NCI-H345 (cell line): ENCODE measurements at places on chromosomes 2 and 18.

DNA sequence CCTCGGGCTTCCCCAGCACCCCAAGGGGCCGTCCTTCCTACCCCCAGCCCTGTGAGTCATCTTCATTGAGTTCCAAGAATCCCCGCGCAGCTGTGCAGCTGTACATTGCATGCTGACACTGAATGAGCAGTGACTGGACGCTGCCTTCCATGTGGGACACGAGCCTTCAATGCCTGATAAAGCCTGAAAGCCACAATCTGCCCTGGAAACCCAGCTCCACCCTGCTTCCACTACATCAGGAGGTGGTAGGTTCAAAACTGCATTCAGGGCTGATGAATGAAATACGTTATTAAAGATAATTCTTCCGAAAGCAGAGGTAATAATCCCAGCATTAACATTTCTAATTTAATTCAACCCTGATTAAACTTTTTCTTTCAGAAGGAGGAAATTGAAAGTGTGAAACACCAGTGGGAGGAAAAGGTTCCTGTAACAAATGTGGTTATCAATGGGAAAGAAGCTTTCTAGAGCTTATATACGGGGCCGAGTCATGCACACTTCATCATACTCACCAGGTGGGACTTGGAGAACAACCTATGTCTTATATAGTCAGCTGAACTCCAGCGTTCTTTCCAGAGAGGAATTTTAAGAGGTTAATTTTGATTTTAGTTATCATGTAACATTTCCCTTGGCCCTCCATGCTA lies 360.1 kb downstream of the LPIN1 start:
- DNase-seq, result no peak

GRCh38 chr18:46281185-46282176 lies 177.3 kb downstream of the HAUS1 start:
- peak; percentile 69 for DNase-seq

GRCh38 chr2:207854484-207855440 lies 85.1 kb upstream of the FZD5 start:
- DNase-seq, result no peak

- DNase-seq, result no peak
These were observed 573 bp downstream of the WDR7 start for GRCh38 chr18:56651771-56652092.

GRCh38 chr2:143762176-143762928 lies 633.1 kb downstream of the ARHGAP15 start:
- no peak for DNase-seq

DNA sequence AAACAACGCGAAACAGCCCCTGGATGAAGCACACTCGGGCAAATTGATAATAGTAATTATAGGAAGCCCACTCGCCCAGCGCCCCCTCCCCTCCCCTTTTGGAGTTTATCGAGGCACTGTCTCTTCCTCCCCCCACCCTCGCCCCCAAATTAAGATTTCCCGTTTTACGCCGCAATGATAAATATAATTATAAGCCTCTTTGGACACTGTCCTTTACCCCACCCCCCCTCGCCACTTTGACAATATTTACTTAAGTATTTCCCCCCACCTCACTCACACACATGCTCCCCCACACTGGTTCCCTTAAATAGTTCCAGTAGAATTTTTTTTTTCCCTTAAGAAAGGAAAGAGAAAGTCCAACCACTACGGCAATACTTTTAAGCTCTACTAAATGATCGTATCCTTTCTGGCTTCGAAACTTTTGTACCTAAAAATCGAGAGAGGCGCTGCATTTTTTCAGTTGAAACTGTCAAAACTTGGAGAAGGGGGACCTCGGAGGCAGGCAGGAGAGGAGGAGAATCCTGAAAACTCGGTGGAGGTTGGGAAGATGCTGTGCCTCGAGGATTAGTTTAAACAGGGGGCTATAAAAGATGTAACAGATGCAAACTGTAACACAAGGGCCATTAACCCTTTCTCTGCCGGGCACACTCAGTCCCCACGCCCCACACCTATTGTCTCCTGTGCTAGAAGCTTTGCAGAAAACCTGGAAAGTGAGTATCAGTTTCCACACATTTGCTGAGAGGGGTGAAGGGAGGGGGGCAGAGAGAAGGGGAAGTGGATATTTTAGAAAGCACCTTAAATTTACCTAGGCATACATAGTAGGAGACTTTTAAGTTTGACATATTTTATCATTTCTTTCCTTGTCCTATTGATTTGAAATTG lies 1.8 kb downstream of the ZEB2 start:
- DNase-seq, result no peak

DNA sequence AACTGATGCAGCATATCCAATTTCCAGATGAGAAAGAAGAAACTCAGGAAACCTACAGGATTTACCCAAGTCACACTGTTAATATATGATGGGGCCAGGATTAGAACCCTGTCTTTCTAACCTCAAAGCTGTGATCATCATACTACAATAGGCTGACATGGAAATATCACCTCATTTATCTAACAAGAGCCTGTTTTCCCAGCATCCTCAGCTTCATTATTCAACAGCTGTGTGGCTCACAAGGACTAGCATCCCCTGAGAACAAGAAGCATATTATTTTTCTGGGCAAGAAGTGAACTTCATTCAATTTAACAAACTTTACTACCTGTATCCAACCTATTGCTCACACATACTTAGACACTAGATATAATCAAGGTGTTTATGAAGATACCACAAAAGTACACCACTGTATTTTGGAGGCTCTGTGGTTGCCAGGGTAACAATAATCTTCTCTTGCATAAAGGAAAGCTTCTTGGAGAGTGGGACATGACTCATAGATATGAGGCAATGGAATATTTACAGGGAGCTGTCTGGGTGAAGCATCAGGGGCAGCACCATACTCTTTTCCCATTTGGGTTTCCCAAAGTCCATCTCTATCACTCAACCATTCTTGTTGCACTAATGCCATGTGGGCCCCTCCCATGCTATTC lies 218.2 kb downstream of the RAD51AP2 start:
- no peak for DNase-seq

DNA sequence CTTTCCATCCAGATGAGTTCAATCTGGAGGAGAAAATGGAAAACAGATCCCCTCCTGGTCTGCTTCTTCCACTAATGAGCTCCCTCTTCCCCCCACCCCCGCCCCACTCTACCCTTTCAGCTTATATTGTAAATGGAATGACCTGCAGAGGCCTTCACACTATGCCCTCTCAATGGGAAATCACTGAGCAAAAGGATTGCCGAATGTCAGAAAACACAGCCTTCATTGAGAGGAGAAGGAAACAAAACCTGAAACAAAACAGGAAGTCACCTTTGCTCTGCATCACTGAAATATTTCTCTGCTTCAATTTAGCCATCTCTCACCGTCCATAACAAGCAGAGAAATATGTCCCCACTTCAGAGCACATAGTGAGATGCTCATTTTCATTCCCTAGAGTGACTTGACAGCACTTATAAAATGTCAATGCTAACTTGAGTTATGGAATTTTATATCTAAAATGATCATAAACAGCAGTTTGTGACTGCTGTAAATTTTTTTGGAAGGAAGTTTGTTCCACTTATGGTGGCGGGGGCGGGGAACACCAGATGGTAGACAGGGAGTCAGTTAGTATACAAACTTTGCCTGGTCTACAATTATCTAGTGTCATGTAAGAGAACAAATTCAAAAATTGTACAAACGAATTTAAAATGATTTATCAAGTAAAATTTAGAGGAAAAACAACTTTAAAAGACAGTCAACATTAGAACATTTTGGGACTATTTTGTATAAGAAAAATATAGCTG lies 1.8 kb upstream of the FRZB start:
- no peak for DNase-seq

DNA sequence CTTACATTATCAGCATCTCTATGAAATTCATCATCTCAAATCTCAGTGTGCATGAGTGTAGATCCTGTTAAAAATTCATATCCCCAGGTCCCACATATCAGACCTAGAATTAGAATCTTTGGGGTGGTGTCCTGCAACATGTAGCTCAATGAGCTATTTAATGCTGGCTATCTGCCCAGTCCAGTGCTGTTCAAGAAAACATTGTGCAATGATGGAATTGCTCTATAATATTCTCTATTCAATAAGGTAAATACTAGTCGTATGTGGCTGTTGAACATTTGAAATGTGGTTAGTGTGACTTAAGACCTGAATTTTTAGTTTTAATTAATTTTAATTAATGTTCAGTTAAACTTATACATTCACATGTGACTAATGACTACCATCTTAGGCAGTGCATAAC lies 127.4 kb downstream of the NOL4 start:
- no peak for DNase-seq

- no peak for DNase-seq
These were observed 49.2 kb downstream of the DNER start for GRCh38 chr2:229665158-229665557.
